ENCODE measurements at places on chromosomes 12 and 14. TPM values are rescaled to one million over a fixed set of nuclear protein-coding genes. Genes with fewer than 3 reads are reported as not detected.
A peak's percentile ranks its signal among the peaks of the same experiment; 100 is the strongest.

GRCh38 chr14:30283822-30284446 is 275.0 kb upstream of the G2E3 start:
- no peak overlapping the region for H3K27ac ChIP-seq
- H3K4me3 ChIP-seq, result no peak overlapping the region
- no peaks in the 10 kb centered on the region for H3K36me3 ChIP-seq
- DNase-seq, result peak; percentile 17
- no peaks in the 10 kb centered on the region for H3K27me3 ChIP-seq

DNA sequence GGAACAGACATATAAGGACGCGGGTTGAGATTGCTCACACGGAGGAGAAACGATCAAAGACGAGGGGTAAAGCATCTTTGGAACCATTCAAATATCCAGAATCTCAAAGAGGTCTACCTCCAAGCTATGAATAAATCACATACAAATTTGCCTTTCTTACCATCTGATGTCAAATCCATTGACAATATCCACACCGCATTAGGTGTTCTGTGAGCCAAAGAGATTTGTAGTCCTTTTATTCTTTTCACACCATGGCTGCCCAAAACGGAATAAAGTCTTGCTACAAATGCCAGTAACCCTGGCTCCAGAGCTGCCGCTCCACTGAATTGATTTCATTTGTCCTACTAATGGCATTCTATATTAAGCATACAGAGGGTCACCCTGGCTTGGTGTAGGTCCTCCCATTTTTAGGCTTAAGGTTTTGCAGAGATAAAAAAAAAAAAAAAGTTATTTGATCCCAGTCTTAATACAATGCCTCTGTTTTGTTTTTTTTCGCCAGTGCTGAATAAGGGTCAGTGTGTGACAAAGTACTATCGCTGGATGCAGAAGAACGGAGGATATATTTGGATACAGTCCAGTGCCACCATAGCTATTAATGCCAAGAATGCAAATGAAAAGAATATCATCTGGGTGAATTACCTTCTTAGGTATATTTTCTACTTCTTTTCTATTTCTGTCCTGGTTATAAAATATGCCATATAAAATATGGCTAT is 157.3 kb downstream of the EGLN3 start:
- peaks cover 4% of the 10 kb centered on the region for H3K36me3 ChIP-seq
- H3K27me3 ChIP-seq, result peaks cover 4% of the 10 kb centered on the region
- H3K4me1 ChIP-seq, result peaks cover 7% of the 10 kb centered on the region
- no peak for DNase-seq

GRCh38 chr14:73754911-73755360 is 40.8 kb upstream of the PNMA1 start:
- DNase-seq, result peak; percentile 93
- H3K4me1 ChIP-seq, result peaks cover 89% of the 10 kb centered on the region
- peak overlapping the region; percentile 98 for H3K27ac ChIP-seq
- peaks cover 10% of the 10 kb centered on the region for H3K36me3 ChIP-seq
- no peaks in the 10 kb centered on the region for H3K27me3 ChIP-seq

TUNAR gene
- total RNA-seq, result 0.18 TPM

GRCh38 chr14:101118233-101118632 is 214.7 kb upstream of the RTL1 start:
- peak; percentile 37 for DNase-seq
- H3K27ac ChIP-seq, result no peak overlapping the region
- no peaks in the 10 kb centered on the region for H3K27me3 ChIP-seq

DNA sequence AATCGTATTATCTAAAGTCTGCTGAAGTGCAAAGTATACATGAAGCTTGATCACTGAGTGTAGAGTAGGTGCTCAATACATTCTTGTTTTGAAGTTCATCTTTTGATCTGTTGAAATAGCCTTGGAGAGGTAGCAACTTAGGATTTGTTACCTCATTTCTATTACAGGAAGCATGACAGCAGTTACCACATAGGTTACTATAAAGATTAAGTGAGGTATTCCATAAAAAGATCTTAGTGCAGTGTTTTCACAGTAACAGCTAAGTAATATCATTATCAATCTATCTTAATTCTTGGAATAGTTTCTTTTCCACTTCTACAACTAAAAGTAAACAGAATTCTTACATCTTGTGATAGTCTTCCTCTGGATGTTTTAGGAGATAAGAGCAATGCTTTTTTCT is 50.9 kb downstream of the BTBD7 start:
- H3K36me3 ChIP-seq, result peaks cover 2% of the 10 kb centered on the region
- H3K4me1 ChIP-seq, result no peaks in the 10 kb centered on the region
- no peak overlapping the region for H3K4me3 ChIP-seq
- H3K27me3 ChIP-seq, result no peaks in the 10 kb centered on the region
- DNase-seq, result no peak
- no peak overlapping the region for H3K27ac ChIP-seq

- H3K36me3 ChIP-seq, result no peaks in the 10 kb centered on the region
- H3K4me3 ChIP-seq, result no peak overlapping the region
- no peak for DNase-seq
Measured at GRCh38 chr14:33768458-33768830, 182.4 kb downstream of the EGLN3 start.

DNA sequence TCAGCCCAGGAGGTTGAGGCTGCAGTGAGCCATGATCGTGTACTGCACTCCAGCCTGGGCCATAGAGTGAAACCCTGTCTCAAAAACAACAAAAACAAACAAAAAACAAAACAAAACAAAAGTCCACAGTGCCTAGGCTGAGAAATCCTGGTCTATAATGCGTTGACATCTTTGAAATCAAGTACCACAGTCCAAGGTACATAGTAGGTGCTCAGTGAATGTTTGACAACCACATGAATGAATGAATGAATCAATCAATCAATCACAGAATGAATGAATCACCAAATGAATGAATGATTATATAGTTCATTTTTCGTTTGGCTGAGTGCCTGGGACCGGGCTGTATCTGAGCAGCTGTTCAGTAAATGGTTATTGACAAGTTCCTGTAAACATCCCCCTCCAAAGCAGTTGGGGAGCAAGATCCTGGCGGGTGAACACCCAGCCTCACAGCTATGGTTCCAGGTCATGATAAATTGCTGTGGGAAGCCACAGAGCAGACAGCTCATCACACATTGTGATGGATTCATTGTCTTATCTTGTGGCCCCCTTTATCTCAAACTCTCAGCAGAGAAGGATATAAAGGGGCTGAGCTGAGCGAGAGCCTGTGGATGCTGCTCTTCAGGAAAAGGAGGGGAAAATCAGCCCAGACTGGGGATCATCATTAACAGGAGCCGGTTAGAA is 30.4 kb upstream of the IFT81 start:
- DNase-seq, result no peak
- H3K27me3 ChIP-seq, result no peaks in the 10 kb centered on the region
- peaks cover 3% of the 10 kb centered on the region for H3K4me1 ChIP-seq

- DNase-seq, result peak; percentile 77
- H3K4me3 ChIP-seq, result no peak overlapping the region
- H3K27ac ChIP-seq, result peak overlapping the region; percentile 77
- no peaks in the 10 kb centered on the region for H3K36me3 ChIP-seq
Measured at GRCh38 chr12:46386360-46386867, 13.8 kb upstream of the SLC38A2 start.
